ENCODE measurements at places on chromosomes 3 and 15.

DNA sequence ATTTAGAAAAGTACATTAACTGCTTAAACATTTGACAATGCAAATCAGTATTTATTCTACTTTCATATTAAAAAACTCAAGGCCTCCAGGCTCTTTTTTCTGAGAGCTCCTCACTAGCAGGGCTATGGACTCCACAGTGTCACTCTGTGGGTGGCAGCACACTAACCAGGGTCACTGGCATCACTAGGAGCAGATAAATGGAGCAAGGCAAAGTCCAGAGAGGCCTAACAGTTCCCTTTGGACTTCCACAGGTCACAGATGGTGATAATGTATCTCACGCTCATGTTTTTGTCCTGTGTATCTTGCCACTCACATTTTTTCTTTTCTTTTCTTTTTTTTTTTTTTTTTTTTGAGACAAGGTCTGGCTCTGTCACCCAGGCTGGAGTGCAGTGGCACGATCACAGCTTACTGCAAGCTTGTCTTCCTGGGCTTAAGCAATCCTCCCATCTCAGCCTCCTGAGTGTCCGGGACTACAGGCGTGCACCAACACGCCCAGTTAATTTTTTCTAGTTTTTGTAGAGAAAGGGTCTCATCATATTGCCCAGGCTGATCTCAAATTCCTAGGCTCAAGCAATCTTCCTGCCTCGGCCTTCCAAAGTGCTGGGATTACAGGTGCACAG, 7.8 kb downstream of the SPG21 start:
- DNase-seq, result no peak

DNA sequence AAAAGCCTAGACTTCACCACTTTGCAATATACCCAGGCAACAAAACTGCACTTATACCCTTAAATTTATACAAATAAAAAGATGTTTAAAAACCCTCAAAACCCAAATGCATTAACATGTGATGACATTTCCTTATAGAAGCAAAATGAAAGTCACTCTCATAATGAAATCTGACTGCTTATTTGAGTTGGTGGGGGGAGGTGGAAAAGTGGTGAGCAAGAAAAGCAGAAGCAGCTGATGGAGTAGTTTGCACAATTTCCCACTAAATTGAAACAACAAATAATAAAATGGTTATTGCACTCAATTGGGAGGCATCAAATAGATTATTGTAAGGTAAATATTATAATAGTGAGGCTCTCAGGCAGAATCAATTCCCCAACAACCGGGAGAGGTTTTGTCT, 54.0 kb upstream of the GADL1 start:
- DNase-seq, result no peak

GRCh38 chr15:70096215-70097062, 1.3 kb downstream of the TLE3 start:
- peak; percentile 36 for DNase-seq

DNA sequence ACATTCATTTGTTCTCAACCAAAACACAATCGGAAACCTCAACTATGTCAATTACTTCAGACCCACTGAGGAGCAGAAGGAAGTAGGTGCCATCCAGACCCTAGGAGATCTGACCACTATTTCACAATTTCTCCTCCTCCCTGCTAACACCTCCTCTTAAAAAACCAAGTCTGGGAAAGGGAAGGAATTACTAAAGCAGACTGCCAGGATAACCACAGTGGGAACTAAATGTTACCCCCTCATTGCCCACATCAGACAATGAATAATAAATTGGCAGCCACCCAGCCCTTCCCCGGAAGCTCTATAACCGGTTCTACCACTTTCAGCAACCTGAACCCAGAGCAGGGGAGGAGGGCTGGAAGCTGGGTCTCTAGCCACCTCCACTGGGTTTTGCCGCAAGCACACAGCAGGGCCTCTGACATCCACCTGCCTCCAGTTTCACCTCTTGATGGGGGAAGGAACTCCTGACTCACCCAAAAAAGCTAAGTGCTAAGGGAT, 17.6 kb downstream of the C15orf62 start:
- peak; percentile 16 for DNase-seq

DNA sequence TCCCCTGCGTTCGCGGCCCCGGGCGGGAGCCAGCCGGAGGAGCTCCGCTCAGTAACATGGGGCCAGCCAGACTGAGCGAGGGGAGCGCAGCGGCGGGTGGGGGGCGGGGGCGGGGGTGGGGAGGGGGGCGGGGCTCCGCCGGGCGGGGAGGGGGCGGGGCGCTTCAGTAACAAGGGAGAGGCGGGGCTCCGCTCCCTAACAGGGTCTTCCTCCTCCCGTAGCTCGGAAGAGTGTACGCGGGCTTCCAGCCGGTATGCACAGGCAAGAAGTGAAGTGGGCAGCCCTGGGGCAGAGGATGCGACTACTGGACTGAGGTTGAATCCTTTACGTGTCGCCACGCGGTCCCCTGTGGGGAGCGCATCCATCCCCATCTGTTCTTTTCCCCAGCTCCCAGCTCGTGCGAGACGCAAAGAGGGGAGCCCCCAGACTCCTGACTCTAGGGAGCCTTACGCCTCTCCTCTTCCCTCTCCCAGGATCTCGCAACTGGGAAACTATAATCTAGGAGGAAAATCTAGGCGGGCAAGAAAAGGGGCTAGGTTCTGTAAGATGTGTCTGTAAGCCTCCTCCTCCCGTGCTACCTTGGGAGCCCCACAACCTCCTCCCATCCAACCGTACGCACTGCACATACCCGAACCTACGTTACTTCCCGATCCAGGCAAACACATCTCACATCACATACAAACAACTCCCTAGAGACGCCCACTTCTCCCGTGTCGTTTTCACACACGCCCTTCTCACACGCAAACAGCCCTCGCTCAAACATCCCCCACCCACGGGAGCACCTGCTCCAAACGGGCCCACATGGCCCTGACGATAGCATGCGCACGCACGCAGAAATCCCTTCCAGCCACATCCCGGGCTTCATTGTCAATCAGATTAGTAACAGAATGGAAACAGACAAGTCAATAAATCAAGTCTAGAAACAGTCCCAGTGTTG, at the start of gene SHF:
Gene SHF, minus strand, starts transcription at position 73 of the 937 bp plus-strand sequence. Its CDS starts 15 bp downstream, at position 58.
- peak; percentile 42 for DNase-seq

- DNase-seq, result no peak
Measured at GRCh38 chr3:43161684-43162229, 55.9 kb upstream of the POMGNT2 start.

DNA sequence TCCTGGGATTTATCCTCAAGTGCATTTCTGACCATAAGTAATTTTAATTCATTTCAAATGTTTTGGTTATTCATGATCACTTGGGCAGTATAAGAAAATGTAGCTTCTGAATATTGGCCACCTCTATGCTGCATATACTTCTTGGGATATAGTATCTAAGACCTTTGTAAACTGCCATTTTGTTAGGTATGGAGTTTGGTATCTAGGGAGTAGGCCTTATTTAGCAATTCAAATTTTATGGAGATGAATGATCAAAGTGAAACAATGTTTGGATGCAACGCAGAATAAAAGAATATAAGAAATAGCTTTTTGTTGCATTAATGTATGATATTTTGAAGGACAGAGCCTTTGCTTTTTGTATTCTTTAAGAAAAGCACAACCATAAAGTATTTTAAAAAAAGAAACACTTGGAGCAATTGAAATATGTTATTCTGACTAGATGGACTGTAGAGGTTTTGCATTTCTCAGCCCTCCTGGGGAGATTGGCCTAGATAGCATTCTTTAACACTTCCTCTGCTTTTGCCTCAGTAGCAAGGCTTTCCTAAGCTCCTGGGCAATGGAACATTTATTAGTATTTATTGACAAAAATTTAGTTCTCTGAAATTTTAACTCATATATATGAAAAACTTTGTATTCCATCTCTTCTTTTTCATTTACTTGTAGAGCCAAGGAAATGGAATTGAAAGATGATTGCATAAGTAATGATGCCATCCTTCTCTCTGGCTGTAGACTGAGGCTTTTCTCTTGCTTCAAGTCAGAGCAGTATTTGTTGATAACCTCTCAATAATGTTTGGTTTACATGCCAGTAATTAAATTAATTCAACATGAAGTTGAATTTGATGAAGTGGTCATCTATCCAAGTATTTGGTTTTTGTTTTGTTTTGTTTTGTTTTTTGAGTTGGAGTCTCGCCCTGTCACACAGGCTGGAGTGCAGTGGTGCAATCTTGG, 61.8 kb upstream of the UTS2B start:
- DNase-seq, result no peak

Measured in effector memory CD4-positive, alpha-beta T cell (primary cell).